Transverse colon (tissue), 4 donors: ENCODE measurements at places on chromosomes 4 and X. TPM values are rescaled to one million over a fixed set of nuclear protein-coding genes. Genes with fewer than 3 reads are reported as not detected.

Gene FAM47E
- 7.8 TPM for total RNA-seq

GRCh38 chrX:489820-490219 lies 103.1 kb upstream of the PPP2R3B start:
- no peak for DNase-seq
- no peaks in the 10 kb centered on the region for H3K4me1 ChIP-seq
- H3K4me3 ChIP-seq = no peak overlapping the region
- no peaks in the 10 kb centered on the region for H3K27me3 ChIP-seq
- H3K36me3 ChIP-seq = no peaks in the 10 kb centered on the region
- no peak overlapping the region for H3K27ac ChIP-seq

- no peak overlapping the region for H3K4me3 ChIP-seq
- H3K36me3 ChIP-seq = no peaks in the 10 kb centered on the region
- no peaks in the 10 kb centered on the region for H3K4me1 ChIP-seq
- H3K27me3 ChIP-seq = no peaks in the 10 kb centered on the region
Observed at GRCh38 chrX:37380924-37381323, 31.8 kb downstream of the PRRG1 start.

- H3K27ac ChIP-seq = no peak overlapping the region
- H3K4me1 ChIP-seq = no peaks in the 10 kb centered on the region
- H3K4me3 ChIP-seq = no peak overlapping the region
- H3K27me3 ChIP-seq = no peaks in the 10 kb centered on the region
- DNase-seq = no peak
Observed at GRCh38 chr4:85580489-85580888, 105.5 kb downstream of the ARHGAP24 start.

GRCh38 chr4:186104114-186104889 lies at the start of gene FAM149A:
Gene FAM149A, plus strand, starts transcription at chr4:186104704.
- no peaks in the 10 kb centered on the region for H3K36me3 ChIP-seq
- peak; percentile 87 for DNase-seq
- H3K4me1 ChIP-seq = peaks cover 36% of the 10 kb centered on the region
- H3K27me3 ChIP-seq = peaks cover 6% of the 10 kb centered on the region
- peak within 1 kb of the TSS; percentile 66 for H3K4me3 ChIP-seq

DNA sequence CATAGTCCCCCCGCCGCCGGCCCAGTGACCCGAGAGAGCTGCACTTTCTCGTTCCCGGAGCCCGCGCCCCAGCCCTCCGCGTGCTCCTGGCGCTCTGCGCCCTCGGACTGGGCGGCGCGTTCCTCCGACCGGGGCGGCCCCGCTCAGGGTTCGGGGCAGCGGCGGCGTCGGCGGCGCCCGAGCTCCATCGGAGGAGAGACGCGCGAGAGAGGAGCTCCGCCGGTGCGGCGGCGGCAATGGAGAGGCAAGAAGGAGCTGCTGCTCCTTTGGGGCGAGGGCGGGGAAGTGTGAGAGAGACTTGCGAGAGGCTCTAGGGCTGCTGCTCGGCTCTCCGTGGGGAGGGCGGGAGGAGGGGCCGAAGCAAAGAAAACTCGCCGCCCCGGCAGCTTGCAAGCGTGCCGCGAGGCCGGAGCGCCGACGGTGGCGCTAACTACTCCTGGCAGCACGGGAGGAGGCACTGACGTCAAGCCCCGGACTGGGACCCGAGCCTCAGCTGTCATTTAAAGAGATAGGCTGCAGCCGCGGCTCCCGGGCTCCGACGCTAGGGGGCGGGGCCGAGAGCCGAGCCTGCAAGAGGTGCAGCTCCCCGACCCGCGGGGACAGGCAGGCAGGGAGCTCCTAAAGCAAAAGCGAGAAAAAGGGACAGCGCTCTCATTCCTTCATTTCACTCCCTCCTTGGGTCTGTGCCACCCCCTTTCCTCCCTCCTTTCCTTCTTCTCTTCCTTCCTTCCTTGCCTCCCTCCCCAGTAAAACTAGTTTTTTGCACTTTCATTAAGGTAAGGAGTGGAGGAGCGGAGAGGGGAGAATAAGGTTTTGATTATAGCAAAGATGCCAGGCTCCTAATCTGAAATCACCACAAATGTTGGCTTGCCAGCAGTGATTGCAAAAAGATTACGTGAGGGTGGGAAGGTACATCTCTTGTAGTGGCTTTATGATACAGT lies at the start of gene KCTD8:
Gene KCTD8 (minus strand): TSS at position 289 of the 941 bp plus-strand sequence.
- H3K4me1 ChIP-seq = peaks cover 19% of the 10 kb centered on the region
- peak; percentile 73 for DNase-seq
- H3K4me3 ChIP-seq = peak within 1 kb of the TSS; percentile 75
- peak within 1 kb of the TSS; percentile 79 for H3K27ac ChIP-seq
- no peaks in the 10 kb centered on the region for H3K36me3 ChIP-seq
